ENCODE measurements at places on chromosomes 5 and 9. TPM values are rescaled to one million over a fixed set of nuclear protein-coding genes. Genes with fewer than 3 reads are reported as not detected.
A peak's percentile ranks its signal among the peaks of the same experiment; 100 is the strongest.

GRCh38 chr9:78954286-78954685 is 617.5 kb upstream of the TLE4 start:
- DNase-seq, result no peak

DNA sequence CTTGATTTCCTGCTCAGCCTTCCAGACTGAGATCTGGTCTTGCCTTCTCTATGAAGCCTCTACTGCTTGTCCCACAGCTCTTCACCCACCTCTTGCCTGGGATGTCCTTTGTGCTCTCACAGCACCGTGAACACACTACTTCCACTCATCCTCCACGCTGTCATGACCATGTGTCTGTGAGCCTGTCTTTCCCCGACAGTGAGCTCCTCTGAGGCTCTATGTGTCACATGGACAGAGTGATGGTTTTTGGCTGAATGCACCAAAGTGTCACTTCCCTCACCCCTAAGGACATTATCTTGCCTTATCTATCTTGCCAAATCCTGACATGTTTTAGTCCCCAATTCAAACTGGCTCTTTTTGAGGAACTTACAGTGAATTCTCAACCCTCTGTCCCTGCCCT is 11.3 kb downstream of the PHYKPL start:
- no peak for DNase-seq

DNA sequence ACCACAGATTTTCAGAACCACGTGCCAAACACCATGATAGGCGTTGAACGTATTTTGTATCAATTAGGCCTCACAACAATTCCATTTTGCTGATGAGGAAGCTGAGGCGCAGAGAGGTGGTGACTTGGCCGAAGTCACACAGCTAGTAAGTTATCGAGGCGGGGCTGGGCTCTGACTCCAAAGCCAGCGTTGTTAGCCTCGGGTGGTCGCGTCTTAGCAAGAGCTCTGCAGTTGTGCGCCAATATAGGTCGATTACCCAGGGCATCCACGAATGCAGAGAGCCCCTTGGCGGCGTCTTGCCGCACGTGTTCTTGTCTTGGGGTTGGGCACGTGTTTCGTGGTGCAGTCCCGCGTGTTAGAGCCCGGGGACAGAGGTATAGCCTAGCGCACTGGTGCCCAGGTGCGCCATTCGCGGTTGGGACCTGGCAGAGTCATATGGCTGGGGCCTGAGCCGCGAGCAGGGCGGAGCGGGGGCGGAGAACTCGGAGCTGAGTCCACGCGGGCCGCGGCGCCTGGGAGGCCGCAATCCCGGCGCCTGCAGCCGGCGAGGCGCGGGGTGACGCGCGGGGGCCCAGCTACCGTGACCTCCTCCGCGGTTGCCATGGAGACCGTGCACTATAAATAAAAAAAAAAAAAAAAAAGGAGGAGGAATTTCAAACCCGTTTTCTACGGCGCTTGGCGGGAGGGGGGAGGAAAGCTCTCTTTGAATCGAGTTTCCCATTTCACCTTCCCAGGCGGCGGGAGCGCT is 62.3 kb downstream of the CXXC5 start:
- DNase-seq, result no peak

DNA sequence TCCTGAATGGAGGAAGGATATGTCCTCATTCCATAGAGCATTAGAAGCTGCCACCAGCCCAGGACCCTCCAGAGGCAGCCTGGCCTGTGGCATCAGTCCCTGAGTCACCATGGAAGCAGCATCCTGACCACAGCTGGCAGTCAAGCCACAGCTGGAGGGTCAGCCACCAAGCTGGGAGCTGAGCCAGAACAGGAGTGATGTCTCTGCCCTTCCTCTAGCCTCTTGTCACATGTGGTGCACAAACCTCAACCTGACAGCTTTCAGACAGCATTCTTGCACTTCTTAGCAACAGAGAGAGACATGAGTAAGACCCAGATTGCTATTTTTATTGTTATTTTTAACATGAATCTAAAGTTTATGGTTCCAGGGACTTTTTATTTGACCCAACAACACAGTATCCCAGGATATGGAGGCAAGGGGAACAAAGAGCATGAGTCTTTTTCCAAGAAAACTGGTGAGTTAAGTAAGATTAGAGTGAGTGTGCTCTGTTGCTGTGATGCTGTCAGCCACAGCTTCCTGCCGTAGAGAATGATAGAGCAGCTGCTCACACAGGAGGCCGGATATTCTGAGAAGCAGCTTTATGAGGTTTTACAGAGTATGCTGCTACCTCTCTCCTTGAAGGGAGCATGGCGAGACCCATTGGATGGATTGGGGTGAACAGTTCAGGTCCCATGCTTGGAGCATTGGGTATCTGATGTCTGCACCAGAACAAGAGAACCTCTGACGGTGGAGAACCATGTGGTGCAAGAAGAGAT is 13.0 kb upstream of the CYFIP2 start:
- DNase-seq, result no peak

GRCh38 chr9:8868632-8869031 is 1069.1 kb upstream of the DMAC1 start:
- DNase-seq, result no peak

- no peak for DNase-seq
These were observed 1082.9 kb upstream of the SEMA6A start for GRCh38 chr5:117657541-117657940.

DNA sequence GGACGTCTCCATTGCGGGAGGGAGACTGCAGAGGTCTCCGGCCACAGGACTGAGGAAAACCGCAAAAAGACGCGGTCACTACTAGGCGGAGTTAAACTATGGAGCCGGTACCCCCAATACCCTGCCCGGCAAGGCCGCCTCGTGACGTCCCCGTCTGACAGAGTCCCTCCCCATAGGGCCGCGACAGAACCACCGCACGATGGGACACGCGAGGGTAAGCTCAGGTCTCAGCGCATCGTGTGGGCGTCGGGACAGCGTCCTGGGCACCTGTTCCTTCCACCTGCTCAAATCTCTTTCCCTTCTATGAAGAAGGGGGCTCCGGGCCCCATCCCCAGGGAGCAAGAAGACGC is 35.2 kb upstream of the GLDC start:
- peak; percentile 11 for DNase-seq

GRCh38 chr5:157816682-157817386 is 42.1 kb downstream of the CLINT1 start:
- no peak for DNase-seq

DNA sequence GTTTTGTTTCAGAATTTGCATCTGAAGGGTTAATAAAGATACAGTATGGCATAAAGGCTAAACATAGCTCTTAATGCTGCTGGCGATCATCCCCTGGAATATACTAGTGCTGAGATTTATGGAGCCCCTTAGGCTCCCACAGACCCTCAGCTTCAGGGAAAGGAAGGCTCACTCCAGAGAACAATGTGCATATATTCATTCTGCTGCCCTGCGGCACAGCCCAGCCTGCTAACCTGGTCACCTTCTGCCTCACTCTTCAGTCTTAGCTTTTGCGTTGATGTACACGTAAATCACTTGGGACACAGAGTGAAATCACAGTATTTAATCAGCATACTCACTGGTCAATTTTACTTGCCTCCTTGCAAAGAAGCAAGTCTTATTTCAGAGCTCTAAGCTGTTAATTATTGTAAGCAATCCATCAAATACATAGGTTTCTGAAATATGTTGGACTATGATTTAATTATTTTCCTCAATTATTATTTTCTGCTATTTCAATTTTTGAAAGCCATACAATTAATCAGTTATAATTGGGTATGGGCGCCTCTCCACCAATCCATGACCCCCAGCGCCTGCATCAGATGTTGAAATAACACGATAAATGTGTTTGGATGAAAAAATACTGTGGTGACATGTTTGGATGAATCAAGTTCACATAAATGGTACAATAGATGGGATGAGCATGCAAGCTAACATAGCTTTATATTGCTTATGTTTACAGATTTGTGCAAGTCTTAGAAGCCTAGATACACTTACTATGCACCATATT is 11.4 kb upstream of the ACOT12 start:
- DNase-seq, result no peak

- DNase-seq, result no peak
These were observed 47.5 kb downstream of the MRPL36 start for GRCh38 chr5:1751864-1752822.

DNA sequence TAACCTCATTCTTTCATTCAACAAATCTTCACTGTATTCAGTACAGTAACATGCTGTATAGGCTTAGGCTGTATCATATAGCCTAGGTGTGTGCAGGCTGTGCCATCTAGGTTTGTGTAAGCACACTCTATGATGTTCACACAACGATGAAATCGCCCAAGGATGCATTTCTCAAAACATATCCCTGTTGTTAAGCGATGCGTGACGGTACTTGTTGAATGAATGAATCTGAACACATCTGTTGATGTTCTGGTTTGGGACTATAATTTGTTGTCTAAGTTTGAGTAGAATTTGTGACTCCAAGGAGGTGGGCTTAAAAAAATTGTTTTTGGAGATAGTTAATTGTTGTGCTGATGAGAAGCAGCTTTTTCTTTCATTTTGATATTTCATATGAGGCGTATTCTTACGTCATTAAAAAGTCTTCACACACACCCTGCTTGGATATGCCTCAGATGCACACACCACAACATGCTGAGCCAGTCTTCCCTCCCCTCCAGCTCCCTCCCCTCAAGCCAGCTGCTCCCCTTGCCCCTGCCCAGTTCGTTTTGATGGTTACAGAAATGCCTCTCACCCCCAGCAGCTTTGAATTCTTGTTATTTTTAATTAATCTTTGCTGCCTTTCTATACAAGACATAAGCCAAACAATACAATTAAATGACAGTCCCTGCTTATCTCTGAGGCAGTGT is 5.5 kb upstream of the PSAT1 start:
- DNase-seq, result no peak

GRCh38 chr5:133525126-133525525 is 87.2 kb downstream of the FSTL4 start:
- no peak for DNase-seq

DNA sequence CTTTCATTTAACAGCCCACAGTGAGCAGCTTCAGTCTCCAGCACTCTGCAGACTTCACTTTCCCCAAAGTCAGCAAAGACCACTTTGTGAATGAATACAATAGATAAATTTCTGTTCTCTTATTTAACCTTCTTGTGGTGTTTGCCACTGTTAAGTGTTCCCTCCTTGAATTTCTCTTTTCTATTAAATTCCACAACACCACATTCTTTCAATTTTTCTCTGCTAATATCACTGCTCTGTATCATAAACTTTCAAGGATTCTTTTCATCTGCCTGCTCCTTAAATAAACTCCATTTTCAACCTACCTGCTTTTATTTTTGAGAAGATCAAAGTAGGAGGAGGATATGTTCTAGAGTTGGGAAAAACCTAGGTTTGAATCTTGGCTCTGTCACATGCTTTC is 739.5 kb upstream of the GRAMD2B start:
- DNase-seq, result no peak

DNA sequence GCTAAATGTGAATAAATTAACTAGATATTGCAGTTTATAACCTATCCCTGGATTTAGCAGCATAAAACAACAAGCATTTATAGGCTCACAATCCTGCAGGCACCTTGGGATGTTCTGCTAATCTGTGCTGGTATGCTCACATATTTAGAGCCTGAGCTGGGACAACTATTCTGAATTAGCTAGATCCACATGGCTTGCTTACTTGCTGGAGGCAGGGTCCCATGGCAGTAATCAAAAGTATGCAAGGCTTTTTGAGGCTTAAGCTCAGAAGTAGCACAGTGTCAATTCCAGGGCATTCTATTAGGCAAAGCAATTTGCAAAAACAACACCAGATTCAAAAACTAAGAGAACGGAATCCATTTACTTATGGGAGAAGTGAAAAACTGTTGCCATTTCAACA is 745.0 kb upstream of the ACO1 start:
- no peak for DNase-seq

GRCh38 chr9:130703501-130703900 is 9.9 kb downstream of the EXOSC2 start:
- DNase-seq, result no peak

DNA sequence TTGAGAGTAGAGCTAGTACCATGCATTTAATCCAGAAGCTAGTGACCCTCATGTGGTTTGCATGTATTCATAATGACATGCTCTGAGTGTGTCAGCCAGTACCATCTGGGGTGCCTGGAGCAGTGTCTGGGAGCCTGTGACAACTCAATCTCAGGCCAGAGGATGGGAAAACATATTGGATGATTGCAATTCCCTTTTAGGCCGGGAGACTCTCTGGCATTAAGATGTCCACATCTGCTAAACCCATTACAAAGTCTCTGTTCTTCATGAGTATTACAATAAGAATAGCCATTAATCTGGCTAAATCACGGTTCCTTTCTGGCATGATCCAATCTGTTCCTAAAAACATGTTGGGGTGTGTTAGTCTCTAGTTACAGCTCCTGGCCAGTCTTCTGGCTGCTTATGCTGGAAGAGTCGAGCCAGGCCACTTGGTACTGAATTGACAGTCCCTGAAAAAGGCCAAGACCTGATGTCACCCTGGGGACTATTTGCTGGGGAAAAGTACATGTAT is 475.7 kb downstream of the ENC1 start:
- DNase-seq, result no peak

DNA sequence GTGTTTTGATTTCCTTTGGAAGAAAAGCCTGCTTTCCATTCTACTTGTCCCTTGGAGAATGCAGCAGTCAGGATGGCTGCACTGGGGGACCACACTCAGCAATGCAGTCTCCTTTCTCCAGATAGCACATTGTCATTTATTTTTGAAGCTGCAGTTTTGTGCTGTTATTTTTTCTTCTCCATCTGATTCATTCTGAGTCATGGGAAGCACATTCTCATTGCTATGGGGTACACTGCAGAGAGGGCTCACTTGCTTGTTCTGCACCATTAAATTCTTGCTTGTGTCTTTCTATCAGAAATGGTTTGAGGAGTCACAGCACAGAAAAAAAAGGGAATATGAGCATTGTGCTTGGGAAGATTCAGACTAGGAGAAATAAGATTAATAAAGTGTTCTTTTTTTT is 39.7 kb upstream of the POC5 start:
- DNase-seq, result no peak

Gene NUTM2F
- total RNA-seq, result not detected

Gene LRRC19
- total RNA-seq, result not detected

Gene PCDHGA5
- 0.40 TPM for total RNA-seq

Gene TPD52L3
- not detected for total RNA-seq

Gene AGXT2
- not detected for total RNA-seq

Gene WDR31
- total RNA-seq, result 1.4 TPM

Gene SAXO1
- total RNA-seq, result under 0.01 TPM

Gene FAM221B
- not detected for total RNA-seq
